ENCODE measurements at places on chromosomes 12 and 14.

DNA sequence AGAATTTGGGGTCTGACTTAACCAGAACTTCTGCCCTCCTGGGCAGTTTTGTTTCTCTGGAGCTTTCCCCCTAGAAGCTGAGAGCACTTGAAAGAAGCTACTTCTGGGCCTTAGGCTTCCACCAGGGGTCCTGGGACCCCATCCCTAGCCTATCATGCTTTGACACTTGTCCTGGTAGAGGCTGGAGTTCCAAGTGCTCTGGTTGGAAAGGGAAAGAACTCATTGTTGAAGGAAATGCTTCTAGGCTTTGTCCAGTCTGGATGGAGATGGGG lies 1.4 kb upstream of the COL2A1 start:
- DNase-seq, result no peak

DNA sequence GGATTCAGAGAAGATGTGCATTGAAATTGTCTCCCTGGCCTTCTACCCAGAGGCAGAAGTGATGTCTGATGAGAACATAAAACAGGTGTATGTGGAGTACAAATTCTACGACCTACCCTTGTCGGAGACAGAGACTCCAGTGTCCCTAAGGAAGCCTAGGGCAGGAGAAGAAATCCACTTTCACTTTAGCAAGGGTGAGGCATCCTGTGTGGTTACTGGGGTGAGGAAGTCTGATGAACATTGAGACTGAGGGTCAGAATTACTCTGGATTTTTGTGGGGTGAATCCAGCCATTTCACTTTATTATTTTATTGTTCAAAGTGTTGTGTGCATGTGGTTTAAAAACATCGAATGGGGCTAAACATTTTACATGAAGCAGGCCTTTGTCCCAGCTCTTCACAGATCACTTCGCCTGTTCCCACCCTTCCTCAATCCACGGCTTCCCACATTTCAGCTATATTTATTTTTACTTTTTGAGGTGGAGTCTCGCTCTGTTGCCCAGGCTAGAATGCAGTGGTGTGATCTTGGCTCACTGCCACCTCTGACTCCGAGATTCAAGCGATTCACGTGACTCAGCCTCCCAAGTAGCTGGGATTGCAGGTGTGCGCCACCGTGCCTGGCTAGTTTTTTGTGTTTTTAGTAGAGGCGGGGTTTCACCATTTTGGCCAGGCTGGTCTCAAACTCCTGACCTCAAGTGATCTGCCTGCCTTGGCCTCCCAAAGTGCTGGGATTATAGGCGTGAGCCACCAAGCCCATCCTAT lies 40.6 kb downstream of the SUPT16H start:
- DNase-seq, result no peak

DNA sequence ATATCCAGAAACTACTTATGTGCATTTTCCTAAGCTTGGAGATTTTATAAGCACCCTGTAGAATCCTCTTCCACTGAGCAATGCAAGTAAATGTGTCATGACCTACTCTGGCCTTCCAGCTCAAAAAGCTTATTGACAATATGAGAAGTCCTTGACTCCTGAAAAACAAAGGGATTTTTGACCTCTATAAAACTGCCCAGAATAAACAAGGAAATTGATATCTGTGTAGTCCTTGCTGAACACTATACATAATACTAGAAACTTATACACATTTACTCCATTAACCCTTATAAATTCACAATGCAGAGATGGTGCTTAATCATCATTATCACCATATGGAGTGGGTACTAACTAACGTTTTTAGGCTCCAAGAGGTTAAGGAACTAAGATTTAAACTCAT lies 197.4 kb upstream of the KRR1 start:
- no peak for DNase-seq

DNA sequence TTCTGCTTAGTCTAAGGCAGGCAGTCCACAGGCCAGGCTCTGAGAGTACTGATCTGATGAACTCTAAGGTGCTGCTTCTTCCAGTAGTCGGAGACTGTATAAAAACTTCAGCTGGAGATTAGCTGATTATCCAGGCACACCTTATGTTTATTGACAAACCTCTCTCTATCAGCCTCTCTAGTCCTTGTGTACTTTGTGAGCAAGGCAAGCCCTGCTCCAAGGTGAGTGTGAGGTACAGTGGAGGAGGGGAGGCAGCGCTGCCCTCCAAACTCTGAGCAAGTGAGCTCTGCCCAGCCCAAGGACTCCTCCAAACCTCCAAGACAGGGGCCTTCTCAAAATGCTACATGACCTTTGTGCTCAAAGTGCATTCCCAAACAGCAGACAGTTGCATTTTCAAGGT lies 95.9 kb upstream of the CDKN3 start:
- DNase-seq, result no peak

- no peak for DNase-seq
Measured at GRCh38 chr12:61538951-61539350, 721.3 kb upstream of the USP15 start.

- DNase-seq, result no peak
Measured at GRCh38 chr14:98173305-98173704, 1098.7 kb downstream of the BCL11B start.

- no peak for DNase-seq
Measured at GRCh38 chr14:23428686-23429495, 6.6 kb downstream of the MYH7 start.

DNA sequence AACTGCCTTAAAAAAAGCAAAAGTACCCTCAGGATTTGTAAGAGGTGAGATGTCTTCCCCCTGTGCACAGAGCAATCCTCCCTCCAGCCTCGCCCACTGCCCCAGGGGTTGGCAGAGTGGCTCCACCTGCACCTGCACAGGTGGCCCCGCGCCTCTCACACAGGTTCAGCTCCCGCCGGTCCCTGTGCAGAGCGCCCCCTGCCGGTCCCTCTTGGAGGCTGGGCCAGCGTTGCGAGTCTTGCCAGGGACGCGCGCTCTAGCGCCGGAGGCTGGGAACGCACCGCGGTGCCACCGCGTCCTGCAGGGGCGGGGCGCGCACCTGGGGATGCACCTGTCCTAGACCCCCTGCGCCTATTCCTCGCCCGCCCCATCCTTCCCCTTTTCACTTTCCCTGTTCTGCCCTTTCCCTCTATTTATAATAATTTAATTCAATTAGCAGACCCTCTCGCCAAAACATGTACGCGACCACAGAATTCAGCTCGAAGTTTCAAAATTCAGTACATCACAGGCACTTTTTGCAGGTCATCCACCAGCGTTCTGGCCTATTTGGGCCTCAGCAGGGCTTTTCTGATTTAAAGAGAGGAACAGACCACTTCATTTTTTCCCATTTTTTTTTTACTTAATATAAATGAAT lies 618.6 kb downstream of the AACS start:
- DNase-seq, result peak; percentile 17

GRCh38 chr14:64688811-64689281 lies 15.4 kb upstream of the PLEKHG3 start:
- DNase-seq, result no peak

- peak; percentile 87 for DNase-seq
Measured at GRCh38 chr14:22822571-22823098, 7.1 kb upstream of the MRPL52 start.

DNA sequence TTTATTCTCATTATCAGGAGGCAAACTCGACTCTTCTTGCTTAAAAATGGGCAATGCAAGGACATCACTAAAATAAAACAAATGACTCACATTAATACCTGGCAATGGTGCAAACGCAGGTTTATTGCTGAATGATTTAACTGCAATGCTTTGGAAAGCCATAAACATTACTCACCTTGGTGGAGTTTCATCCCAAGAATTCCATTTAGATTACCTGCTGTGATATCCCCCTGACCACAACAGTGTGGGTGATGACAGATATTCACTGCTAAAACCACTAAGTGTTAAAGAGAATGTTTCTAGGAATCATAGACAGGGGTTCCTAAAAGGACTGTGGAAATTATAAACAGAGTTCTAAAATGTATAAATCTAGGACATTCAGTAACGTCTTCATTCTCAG lies 35.3 kb upstream of the CSRNP2 start:
- DNase-seq, result no peak

DNA sequence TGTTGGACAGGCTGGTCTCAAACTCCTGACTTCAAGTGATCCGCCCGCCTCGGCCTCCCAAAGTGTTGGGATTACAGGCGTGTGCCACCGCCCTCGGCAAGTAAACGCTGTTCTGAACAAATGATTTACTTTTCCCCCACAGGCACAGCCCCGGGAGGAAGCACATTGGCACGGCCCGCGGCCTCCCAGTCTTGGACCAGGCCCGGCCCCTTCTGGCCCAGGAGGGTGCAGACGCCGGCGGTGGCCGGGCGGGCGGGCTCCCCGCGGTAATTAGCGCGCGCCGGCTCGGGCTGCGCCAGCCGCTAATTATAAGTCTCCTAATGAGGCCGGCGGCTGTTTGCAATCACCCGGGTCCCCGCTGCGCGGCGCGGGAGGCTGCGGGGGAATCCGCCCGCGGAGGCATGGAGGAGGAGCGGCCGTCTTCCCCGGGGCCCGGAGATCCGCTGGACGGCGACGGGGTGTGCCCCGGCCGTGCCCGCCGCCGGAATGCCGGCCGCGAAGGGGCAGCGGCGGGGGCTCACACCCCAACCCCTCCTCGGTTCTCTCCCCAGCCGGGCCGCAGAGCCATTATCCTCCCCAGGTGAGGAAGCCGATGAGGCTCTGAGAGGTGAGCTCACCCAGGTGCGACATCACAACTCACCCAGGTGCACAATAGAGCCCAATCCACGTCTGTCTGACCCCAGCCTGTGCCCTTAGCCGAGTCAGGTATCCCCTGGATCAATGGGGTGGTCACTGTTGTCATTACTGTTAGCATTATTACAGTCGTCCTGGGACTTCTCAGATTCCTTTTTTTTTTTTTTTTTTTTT lies 3.3 kb upstream of the POP5 start:
- no peak for DNase-seq

GRCh38 chr12:93126069-93126474 lies 197.0 kb upstream of the EEA1 start:
- DNase-seq, result no peak

GRCh38 chr12:122137681-122138080 lies 36.3 kb downstream of the IL31 start:
- no peak for DNase-seq

- no peak for DNase-seq
Measured at GRCh38 chr14:105333613-105334364, 19.2 kb downstream of the PACS2 start.

GRCh38 chr12:9405886-9406563 lies 197.8 kb upstream of the PZP start:
- DNase-seq, result no peak

DNA sequence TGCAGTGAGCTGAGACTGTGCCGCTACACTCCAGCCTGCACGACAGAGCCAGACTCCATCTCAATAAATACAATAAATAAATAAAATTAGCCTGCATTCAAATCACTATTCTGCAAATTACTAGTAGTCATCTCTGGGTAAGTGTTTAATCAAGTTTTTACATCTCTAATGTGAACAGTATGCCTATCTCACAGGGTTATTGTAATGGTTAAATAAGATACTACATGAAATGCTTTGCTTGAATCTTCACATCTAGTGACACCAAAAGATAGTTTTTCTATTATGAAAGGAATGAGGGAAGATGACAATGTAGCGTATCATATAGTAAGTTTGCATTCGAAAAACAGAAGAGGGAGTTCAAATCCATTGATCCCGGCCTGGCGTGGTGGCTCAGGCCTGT lies 2.1 kb downstream of the SRSF9 start:
- DNase-seq, result no peak

GRCh38 chr12:80829767-80830166 lies 108.0 kb downstream of the LIN7A start:
- no peak for DNase-seq

DNA sequence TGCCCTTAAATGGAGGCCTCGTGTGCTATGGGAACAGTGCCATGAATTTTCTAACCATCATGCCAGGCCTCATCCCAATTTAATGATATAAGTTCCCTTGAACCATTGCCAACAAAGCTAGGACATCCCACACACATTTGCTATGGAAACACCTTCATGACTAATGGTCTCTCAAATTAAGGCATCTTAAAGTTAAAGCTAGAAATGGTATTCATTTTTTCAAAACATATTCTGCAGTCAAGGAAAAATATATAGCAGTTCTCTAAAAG lies 117.3 kb downstream of the BTG1 start:
- no peak for DNase-seq

DNA sequence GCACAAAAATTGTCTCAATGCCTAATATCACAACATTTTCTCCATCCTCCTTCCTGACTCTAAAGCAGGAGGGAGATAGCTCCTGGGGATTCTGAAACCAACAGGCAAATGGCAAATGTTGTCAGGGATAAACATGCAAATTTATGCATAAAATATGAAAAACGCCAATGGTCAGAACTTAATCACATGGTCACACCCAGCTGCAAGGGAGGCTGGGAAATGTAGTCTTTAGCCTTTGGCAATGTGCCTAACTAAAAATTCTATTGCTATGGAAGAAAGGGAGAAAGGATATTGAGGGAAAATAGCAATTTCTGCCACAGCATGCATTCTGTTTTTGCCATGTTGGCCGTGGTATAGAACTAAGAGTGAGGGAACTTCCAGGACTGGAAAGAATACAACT lies 11.7 kb upstream of the OASL start:
- no peak for DNase-seq

DNA sequence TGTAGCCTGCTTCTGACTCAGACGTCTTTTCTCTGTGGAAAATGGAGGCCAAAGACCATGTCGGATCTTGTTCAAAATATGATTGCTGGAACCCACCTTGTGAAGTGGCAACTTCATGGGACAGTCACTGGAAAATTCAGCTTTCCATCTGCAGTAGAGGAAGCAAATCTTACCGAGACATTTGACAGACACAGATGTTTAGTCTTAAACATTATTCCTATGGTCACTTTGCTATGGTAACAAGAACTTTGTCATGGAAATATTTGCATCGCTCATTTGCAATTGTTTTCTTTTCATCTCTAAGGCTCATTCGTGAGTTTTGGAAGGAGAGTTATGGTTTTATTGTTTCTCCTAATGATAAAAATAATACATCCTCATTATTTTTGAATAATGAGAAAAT lies 98.3 kb upstream of the HIF1A start:
- DNase-seq, result no peak

GRCh38 chr14:44889595-44890471 lies 71.9 kb downstream of the KLHL28 start:
- no peak for DNase-seq

GRCh38 chr14:83140756-83141155 lies 1607.1 kb upstream of the SEL1L start:
- DNase-seq, result no peak

GRCh38 chr12:49188201-49188915 lies 522 bp downstream of the TUBA1A start:
- no peak for DNase-seq

- DNase-seq, result no peak
Measured at GRCh38 chr12:29940811-29941210, 157.1 kb upstream of the TMTC1 start.

GRCh38 chr12:697481-697880 lies 34.2 kb upstream of the NINJ2 start:
- no peak for DNase-seq

DNA sequence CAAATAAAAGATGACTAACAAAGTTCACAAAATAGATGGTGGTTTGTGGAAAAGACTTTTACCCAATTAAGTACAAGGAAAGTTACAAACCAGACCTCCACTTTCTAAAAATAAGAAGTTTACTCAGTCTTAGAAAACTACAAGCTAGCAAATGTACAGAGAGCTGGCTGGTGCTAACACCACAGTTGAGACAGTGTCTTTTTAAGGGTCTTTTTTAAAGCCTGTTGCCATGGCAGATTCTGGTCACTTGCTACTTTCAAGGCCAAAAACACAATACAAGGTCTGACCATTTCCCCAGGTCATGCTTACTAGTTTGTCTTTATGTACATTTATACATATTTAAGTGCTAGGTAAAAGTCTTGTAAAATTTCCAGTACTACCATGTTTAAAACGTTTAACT lies 2.4 kb downstream of the BTG1 start:
- DNase-seq, result no peak

All from iPS DF 19.7 (cell line).